ENCODE measurements at places on chromosomes 2 and 18.
A peak's percentile ranks its signal among the peaks of the same experiment; 100 is the strongest.

GRCh38 chr18:5746844-5747243, 148.5 kb downstream of the TMEM200C start:
- no peak for DNase-seq

DNA sequence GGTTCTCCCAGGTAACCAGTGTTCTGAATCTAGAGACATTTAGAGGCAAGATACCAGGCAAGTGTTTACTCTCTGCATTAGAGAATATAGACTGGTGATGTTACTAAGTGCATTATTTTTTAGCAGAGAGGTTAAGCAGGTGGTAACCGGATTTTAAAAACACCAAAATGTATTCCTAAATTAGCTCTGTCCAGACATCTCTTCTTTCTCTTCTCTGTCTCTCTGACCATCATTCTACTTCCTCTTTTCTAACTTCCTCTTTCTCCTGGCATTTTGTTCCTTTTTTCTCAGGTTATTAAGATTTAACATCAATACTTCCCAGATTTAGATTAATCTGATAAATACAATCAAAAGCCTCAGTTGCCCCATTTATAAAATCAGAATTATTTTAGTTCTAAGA, 31.7 kb upstream of the DYNC1I2 start:
- DNase-seq = no peak

DNA sequence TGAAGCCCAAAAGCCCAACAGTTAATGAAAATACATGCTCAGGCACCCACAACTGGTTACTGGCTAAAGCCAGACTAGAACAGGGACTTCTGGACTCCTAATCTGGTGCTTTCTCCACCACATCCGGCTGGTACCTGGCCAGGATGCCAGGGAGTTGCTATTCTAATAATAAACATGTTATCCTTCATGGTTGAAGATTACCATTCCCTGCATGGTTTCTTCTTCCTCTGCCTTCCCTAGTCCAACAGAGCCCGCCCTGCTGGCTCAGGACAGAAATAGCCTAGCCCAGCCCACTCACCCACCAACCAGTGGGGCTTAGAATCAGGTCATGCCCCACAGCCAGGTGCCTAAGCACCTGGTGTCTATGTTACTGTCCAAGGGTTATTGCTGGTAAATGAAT, 184.2 kb downstream of the TMEM247 start:
- no peak for DNase-seq

DNA sequence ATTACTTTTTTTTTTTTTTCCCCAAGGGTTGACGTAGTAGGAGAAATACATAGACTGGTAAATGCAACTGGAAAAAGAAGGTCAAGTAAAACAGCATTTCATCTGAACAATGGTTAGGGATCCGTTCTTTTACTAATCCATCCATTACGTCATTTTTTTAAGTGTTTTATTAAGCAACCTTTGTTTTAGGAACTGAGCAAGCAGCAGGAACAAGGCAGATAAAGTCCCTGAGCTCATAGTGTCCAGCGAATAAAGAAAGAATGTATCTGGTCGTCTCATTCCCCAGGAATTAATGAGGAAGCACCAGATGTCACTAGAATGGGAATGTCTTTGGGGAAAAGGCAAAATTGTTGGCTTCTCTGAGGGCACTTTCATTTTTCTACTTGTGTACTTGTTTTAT, 842.4 kb downstream of the TDRD15 start:
- DNase-seq = no peak

DNA sequence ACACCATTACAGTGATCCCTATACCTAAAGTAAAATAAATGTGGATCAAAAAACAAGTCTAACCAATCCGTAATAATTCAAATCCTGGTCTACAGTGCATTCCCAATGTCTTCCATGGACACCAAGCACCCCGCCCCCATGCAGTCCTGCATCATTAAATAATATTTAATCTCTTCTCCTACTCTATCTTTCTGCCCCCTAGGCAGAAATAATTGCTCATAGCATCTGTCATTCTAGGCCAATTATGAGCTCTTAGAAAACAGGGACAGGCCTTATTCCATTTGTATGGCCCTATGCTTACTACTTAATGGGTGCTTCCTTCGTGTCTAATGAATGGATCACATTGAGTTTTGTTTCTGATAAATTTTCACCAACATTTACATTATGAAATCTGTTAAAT, 66.4 kb downstream of the PAX3 start:
- DNase-seq = no peak

- DNase-seq = no peak
Observed at GRCh38 chr2:69244882-69245281, 142.1 kb downstream of the GFPT1 start.

- DNase-seq = peak; percentile 33
Observed at GRCh38 chr2:26179446-26179913, 6.6 kb downstream of the GAREM2 start.

- no peak for DNase-seq
Observed at GRCh38 chr2:160077912-160078810, 15.7 kb upstream of the PLA2R1 start.

GRCh38 chr18:64240316-64240715, 91.4 kb upstream of the LINC00305 start:
- no peak for DNase-seq

DNA sequence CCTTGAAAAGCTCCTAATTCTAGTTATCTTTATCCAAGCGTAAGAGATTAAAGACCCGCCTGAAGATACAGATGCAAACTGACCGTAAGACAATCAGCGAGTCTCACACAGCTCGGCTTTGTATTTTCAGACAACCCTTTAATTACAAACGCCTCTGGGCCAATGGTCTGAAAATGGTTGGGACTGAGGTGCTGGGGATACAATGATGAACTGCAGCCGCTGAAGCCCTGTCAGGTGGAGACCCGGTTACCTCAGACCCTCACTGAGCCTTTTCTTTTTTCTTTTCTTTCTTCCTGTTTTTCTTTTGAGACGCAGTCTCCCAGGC, 715 bp upstream of the CFAP36 start:
- peak; percentile 24 for DNase-seq

- DNase-seq = no peak
Observed at GRCh38 chr18:53441761-53442414, 782.6 kb downstream of the MBD2 start.
